ENCODE measurements at places on chromosomes 5 and 9.
A peak's percentile ranks its signal among the peaks of the same experiment; 100 is the strongest.

DNA sequence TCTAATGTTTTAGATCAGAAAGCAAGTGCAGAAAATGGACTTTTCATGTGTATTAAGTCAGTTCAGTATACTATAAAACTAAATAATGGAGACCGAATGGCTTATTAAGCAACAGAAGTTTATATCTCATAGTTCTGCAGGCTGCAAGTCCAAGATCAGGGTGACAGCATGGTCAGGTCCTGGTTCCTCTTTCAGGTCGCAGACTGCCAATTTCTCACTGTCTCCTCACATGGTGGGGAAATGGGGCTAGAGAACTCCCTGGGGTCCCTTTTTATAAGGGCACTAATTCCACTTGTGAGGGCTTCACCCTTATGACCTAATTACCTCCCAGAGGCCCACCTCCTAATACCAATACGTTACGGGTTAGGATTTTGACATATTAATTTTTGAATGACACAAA is 48.7 kb downstream of the RICTOR start:
- DNase-seq: no peak

DNA sequence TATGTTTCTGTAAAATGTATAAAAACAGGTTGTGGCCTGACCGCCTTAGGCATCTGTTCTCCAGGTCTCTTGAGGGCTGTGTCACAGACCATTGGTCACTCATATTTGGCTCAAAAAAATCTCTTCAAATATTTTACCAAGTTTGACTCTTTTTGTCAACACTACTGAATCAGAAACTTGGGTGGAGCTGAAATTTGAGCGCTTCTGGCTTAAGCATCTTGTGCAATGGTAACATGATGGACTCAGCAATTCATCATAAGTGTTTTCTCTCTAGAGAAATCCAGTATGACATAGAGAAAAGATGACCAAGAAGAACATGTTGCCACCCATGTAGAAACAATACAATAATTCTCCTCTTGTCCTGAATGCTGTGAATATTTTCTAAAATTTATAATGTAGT is 387.9 kb downstream of the MAT2B start:
- no peak for DNase-seq

- peak; percentile 46 for DNase-seq
Measured at GRCh38 chr9:99057665-99058625, 47.0 kb upstream of the TGFBR1 start.

- DNase-seq: no peak
Measured at GRCh38 chr5:104840284-104840683, 1277.7 kb upstream of the NUDT12 start.

- DNase-seq: no peak
Measured at GRCh38 chr5:9105851-9106250, 440.0 kb downstream of the SEMA5A start.

DNA sequence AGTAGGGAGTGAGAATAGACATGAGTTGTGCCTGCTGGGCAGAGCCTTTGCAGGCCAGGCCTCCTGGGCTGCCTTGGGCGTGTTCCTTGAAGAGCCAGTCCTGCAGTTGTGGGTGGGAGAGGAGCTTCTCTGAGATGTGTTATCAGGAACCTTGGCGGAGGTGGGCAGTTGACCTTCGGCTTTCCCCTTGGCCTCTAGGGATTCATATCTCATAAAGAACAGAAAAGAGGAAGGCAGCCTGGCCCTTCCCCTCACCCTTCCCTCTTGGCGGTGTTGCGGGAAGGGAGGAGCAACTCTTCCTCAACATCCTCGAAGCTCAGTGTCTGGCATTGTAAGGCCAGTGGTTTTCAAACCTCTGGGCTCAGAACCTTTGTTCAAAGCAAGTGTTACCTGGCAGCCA is 59.2 kb downstream of the DAPK1 start:
- no peak for DNase-seq

- no peak for DNase-seq
Measured at GRCh38 chr5:14114615-14115251, 28.4 kb upstream of the TRIO start.

- DNase-seq: no peak
Measured at GRCh38 chr5:5183933-5184332, 43.8 kb downstream of the ADAMTS16 start.

DNA sequence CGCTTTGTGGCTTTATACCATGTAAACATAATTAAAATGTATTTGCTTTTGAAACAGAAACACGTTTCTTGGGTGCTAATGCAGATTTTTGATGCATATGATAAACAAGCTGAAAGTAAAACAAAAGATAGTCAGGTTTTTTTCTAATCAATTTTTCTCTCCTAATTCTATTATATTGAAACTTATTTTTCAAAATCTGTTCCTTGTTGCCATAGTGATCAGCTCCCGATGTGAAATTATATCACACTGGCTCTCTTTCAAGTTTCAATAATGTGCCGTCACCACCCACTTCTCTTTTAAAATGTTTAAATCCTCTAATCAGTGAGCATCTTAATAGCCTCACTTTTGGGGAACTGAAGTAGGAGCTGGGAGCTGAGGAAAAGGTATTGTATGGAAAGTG is 36.4 kb upstream of the DAPK1 start:
- no peak for DNase-seq

GRCh38 chr9:4555236-4555635 is 65.0 kb downstream of the SLC1A1 start:
- no peak for DNase-seq

DNA sequence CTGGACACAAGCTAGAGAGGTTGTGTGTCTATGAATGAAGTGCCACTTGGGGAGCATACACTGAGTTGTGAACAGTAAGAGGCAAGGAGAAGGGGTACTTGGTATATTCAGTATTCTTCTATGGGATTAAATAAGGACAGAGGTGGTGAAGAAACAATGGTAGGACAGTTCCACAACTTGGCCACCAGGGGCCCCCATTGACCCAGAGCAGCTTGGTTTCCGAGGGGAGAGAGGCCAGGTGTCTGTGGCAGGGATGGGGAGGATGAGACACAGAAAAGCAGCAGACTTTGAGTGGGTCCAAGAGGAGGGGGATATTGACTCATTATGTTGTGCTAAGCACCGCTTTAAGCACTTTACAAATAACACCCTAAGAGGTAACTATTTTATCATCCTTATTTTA is 220.6 kb downstream of the MELK start:
- DNase-seq: no peak
